Left colon (tissue), 2 donors: ENCODE measurements at places on chromosomes 5 and 9.

DNA sequence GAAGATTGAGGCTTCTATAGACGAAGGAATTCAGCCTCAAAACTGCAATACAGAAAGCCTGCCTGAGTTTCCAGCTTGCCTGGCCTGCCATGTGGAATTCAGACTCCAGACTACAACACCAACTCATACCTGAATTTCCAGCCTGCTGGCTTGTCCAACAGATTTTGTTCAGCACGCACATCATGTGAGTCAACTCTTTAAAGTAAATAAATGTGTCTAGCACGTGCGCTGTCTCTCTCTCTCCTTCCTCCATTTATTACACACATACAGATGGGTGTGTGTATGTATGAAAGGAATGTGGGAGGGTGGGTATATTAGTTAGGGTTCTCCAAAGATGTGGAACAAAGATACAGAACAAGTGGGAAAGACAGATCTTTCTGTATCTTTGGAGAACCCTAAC lies 82.4 kb upstream of the TAS2R1 start:
- DNase-seq: no peak

GRCh38 chr9:128099231-128099931 lies 28.1 kb downstream of the PTGES2 start:
- no peak for DNase-seq

DNA sequence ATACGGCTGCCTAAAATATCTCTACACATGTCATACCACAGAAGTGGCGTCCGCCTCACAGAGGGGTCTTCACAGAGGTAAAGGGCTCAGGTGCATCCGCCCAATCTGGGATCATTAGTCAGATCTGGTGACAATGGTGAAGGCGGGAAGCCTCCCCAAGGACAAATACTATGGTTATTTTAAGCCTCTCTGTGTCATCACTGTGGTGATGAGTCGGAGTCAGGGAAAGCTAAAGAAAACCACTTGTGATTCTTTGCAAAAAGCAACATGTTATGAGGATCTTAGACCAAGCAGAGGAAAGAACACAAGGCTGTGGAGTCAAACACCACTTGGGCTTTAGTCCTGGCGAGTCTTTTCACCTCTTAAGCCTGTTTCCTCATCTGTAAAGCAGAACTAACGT lies 190.4 kb downstream of the DRD1 start:
- no peak for DNase-seq

DNA sequence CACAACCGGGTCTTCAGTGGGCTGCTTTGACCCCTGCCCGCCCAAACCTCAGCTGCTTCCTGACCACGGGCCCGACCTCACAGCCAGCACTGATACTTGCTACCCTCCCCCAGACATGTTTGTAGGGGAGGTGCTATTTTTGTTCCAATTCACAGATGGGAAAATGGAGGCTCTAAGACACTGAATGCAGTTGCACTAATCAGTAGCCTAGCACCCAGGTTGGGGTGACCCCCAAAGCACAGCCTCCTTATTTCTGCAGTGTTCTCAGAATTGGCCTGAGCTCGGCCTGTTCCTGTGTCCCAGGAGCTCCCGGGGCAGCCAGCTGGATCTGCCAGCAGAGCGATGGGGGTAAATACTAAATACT lies 22.6 kb downstream of the LAMC3 start:
- no peak for DNase-seq

GRCh38 chr9:92501671-92502393 lies 19.5 kb upstream of the ASPN start:
- DNase-seq: peak; percentile 35

- DNase-seq: no peak
Observed at GRCh38 chr9:125821078-125821477, 73.9 kb downstream of the PBX3 start.

DNA sequence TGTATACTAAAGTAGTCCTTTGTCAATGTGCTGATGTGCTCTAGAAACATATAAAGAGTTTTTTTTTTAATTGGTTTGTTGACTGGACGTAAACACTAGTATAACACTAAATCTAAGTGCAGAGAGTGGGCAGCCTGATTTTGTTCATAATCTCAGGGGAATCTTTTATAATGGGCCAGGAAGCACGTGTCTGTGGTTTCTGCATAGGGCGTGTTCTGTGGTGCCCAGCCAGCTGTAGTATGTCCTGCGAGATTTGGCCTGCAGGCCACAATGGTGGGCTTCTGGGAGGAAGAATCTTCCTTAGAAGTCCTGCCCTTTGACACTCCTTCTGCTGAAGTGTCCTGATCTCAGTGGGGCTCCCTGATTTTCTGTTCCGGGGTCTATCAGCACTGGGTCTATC lies 49.0 kb upstream of the DHFR start:
- no peak for DNase-seq

GRCh38 chr9:130975156-130975555 lies 33.8 kb upstream of the LAMC3 start:
- DNase-seq: no peak

GRCh38 chr9:112971415-112971814 lies 40.6 kb downstream of the ZNF883 start:
- DNase-seq: no peak

- DNase-seq: no peak
Observed at GRCh38 chr9:6443661-6444060, 30.7 kb downstream of the UHRF2 start.

GRCh38 chr5:170423692-170424091 lies 34.5 kb upstream of the KCNMB1 start:
- DNase-seq: no peak

- peak; percentile 55 for DNase-seq
Observed at GRCh38 chr9:109150925-109151545, 16.0 kb downstream of the FRRS1L start.

DNA sequence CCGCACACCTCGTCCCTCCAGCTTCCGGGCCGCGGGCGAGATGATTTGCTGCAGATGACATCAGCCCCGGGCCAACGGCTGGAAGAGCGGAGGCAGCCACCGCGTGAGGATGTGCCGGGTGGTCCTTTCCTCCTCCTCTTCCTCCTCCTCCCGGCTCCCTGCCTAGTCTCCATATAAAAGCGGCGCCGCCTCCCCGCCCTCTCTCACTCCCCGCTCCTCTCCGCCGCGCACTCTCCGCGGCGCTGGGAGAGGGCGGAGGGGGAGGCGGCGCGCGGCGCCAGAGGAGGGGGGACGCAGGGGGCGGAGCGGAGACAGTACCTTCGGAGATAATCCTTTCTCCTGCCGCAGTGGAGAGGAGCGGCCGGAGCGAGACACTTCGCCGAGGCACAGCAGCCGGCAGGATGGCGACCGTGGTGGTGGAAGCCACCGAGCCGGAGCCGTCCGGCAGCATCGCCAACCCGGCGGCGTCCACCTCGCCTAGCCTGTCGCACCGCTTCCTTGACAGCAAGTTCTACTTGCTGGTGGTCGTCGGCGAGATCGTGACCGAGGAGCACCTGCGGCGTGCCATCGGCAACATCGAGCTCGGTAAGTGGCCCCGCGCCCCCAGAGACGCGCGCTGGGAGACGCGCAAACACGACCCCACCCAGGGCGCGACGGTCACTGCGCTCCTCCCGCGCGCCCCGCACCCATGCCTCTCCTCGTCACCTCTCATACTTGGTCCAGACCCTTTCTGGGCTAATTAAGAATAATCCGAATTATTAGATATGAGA lies at the start of gene MAP1B:
Gene MAP1B, plus strand, starts transcription at position 345 of the 770 bp plus-strand sequence. Its CDS starts 57 bp downstream, at position 402.
- DNase-seq: peak; percentile 26

DNA sequence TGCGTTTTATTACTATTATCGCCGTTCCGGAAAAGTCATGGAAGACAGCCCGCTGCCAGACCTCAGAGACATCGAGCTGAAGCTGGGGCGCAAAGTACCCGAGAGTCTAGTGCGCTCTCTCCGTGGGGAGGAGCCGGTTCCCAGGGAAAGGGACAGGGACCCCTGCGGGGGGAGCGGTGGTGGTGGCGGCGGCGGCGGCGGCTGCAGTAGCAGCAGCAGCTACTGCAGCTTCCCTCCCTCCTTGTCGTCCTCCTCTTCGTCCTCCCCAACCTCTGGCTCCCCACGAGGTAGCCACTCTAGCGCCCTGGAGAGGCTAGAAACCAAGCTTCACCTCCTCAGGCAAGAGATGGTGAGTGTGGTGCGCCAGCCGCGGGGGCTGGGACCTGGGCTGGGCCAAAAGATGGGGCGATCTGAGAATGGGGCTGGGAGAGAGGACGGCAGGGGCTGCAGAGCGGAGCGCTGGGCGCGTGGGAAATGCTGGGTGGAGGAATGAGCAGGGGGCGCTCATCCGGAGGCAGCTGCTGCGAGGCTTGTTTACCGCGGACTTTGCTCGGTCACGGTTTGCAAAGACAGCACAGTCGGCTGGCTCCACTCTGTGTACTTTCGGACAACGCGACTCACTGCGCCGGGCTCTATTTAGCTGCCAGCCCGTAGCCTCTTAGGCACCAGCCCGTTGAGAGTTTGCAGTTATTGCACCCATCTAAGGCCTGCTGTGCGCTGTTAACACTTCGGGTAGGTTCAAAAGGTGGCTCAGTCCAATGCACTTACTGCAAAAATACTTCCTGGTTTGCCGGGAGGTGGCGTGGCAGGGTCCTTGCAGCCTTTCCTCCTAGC lies 1.1 kb downstream of the LURAP1L start:
- no peak for DNase-seq

DNA sequence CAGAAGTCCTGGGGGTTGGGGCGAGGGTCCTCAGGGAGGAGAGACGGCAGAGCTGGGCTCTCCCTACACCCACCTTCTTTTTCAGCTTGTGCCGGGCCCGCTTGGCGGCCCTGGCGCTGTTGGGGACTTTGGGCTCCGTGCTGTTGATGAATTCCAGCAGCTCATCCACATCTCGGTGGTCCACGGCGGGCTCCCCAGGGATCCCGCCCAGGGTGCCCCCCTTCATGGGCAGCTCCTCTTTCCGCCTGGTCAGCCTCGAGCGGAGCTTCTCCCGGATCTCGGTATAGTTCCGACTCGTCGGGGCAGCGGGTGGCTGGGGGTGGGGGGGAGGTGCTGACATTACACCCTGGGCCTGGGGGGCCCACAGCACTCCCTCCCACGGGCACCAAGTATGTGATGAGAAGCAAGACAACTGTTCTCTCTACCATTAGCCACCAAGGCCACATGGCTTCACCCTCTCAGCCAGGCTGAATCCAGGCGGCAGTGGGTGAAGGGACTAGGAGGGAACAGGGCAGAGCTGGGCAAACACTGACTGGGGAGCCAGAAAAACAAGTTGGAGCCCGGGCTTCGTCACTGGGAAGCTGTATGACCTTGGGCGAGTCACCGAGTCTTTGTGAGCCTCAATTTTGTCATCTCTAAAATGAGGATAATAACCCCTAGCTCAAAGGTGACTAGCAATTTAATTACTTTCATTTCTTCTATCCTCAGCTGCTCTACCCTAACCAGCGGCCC lies 14.6 kb upstream of the DDX41 start:
- no peak for DNase-seq

DNA sequence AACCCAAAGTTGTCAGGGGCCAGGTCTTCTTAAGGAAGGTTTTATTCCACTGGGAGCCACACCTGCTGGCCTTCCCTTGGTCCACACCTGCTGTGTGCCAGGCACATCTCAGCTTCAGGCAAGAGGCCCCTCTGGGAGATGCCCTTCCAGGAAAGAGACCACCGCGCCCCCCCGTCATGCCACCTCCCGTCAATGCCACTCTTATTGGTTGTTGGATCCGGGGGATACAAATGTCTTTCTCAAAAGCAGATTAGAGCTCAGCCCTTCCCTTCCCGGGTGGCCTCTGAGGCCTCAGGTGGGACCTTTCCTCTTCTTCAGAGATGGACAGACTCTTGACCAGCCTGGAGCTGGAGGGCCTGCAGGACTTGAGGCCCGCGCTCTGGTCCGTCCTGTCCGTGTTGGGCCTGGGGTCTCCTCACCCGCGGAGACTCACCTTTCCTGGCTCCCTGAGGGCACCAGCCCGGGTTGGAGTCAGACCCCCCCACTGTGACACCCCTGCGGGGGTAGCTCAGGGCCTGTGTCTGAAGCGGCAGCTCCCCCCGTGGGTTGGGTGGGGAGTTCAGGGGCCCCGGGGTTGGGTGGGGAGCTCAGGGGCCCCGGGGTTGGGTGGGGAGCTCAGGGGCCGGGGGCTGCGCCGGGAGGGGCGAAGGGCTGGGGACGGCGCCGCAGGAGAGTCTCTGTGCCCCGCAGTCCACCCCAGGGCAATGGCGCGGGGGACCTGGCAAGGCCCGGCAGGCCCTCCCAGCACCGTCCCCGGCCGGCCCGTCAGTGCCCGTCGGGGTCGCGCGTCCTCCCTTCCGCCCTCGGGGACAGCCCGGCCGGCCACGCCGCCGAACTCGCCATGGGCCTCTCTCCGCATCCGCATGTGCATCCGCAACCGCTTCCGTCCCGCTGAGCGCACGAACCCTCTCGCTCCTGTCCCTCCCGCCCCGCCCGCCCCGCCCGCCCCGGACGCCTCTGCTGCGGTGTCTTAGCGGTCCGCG lies 3.7 kb upstream of the SLC9A3 start:
- no peak for DNase-seq

- DNase-seq: peak; percentile 89
Observed at GRCh38 chr5:142870532-142871362, 100.6 kb downstream of the ARHGAP26 start.

GRCh38 chr5:158770506-158770905 lies 329.2 kb downstream of the EBF1 start:
- no peak for DNase-seq
